ENCODE measurements at places on chromosomes 7 and 10.

- no peak for DNase-seq
Observed at GRCh38 chr10:17219024-17219423, 9.0 kb upstream of the VIM start.

DNA sequence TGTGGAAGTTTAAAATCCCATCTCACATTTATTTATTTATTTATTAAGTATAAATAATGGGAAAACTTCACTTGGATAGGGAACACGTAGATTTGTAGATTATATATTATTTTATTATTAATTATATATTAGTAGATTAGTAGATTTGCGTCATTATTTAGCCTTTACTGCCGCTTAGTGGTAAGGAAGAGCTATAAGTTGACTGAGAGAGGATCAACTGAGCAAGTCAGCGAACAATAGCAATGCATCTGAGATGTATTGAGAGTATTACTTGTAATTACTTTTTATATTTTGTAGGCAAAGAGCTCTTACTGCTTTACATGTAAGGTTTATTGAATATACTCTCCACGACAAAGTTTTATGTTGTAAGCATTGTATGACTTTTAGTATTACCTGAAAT is 244.5 kb upstream of the ANKRD30A start:
- DNase-seq: no peak

DNA sequence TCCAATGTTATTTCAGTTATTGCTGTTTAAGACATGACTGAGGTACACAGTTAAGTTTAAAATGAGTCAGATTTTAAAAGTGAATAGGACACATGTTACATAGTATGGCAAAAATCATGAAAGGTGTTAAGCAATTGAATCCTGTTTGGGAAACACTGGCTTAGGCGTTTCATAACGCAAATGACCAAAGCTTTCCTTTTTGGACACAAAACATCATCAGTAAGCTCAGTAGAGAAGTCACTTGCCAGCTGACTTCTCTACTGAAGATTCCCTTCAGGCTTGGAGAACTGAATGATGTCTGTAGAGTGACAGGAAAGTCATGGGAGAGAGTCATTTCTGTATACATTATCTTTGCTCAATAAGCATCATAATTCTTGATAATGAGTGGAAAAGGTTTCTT is 64.4 kb upstream of the RSBN1L start:
- no peak for DNase-seq

- no peak for DNase-seq
Observed at GRCh38 chr7:14637968-14638367, 264.6 kb downstream of the DGKB start.

DNA sequence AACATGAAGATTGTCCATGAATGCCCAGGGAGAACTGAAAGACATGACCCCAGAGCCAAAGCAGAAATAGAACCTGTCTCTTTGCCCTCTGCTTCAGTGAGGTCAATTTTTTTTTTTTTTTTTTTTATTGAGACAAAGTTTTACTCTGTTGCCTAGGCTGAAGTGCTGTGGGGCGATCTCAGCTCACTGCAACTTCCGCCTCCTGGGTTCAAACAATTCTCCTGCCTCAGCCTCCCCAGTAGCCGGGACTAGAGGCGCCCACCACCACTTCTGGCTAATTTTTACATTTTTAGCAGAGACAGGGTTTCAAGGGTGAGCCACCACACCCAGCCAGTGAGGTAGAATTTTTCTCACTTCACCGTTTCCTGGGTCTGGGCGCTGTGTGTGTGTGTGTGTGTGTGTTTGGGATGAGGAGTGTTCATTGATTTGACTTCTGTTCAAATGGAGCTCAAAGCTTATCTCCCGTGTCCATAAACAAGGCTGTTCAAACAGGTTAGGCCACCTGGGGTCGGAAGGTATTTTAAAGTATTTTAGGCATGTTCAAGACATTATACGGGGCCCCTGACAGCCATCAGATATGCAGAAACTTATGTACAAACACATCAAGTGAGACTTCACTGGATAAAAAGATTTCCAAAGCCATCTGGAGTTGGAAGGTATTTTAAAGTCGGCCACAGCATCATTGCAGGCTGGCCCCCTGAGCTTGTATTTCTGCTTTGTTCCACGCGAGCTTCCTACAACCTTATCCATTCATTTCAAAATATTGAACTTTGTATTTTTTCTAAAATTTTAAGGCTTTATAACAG is 93.8 kb downstream of the MAP3K8 start:
- no peak for DNase-seq

- DNase-seq: no peak
Observed at GRCh38 chr10:66835400-66835799, 90.4 kb upstream of the LRRTM3 start.

DNA sequence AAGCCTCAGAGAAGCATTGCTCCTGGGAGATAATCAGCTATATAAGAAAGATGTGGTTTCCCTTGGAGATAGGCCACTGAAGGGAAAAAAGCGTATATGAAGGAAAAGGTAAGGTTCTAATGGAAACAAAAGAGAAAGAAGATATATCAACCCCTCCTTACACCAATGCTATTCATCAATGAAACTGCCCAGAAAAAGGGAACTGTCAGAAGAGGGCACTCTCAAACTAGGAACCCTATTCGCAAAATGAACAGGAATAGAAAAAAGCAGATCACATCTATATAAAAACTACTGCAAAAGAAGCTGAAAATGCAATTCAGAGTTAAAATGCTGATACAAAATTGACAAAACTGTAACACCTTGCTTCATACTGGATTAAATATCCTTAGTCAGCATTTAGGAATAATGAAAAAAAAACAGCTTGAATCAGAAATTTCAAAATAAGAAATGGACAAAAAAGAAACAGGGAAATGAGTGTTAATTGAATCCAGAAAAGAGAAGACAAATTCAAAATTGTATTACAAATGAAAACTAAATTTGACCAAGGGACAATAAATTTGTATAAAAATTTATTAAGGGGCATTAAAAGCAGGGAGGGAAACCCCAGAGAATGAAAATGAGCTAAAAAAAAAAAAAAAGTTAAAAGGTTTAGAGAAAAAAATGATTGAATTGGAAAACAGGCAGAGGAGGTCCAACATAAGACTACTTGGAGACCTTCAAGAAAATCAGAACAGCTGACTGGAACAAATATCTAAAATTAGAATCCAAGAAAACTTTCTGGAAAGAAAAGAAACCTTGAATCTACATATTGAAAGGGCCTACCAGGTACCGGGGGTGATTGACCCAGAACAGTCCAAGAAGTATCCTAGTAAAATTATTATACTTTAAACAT is 17.9 kb downstream of the NHLRC2 start:
- no peak for DNase-seq

- DNase-seq: no peak
Observed at GRCh38 chr7:21962677-21963076, 17.0 kb upstream of the CDCA7L start.
